Fibroblast of villous mesenchyme (primary cell): ENCODE measurements at places on chromosomes 16 and 17. TPM values are rescaled to one million over a fixed set of nuclear protein-coding genes. Genes with fewer than 3 reads are reported as not detected.
A peak's percentile ranks its signal among the peaks of the same experiment; 100 is the strongest.

GRCh38 chr16:69566240-69566980 is 644 bp downstream of the NFAT5 start:
- DNase-seq, result peak; percentile 66

The TEKT1 gene
- total RNA-seq, result not detected in 2 replicates

The MYH8 gene
- not detected in 2 replicates for total RNA-seq

The CPNE7 gene
- total RNA-seq, result 9.5 and 10.0 TPM in 2 replicates

GRCh38 chr16:85594273-85594977 is 18.7 kb upstream of the GSE1 start:
- no peak for DNase-seq

- DNase-seq, result peak; percentile 92
Measured at GRCh38 chr17:57948555-57949420, 6.4 kb downstream of the CUEDC1 start.

The MPV17L gene
- 0.64 and 1.3 TPM in 2 replicates for total RNA-seq

GRCh38 chr17:76752006-76752405 is 14.1 kb downstream of the MFSD11 start:
- no peak for DNase-seq

DNA sequence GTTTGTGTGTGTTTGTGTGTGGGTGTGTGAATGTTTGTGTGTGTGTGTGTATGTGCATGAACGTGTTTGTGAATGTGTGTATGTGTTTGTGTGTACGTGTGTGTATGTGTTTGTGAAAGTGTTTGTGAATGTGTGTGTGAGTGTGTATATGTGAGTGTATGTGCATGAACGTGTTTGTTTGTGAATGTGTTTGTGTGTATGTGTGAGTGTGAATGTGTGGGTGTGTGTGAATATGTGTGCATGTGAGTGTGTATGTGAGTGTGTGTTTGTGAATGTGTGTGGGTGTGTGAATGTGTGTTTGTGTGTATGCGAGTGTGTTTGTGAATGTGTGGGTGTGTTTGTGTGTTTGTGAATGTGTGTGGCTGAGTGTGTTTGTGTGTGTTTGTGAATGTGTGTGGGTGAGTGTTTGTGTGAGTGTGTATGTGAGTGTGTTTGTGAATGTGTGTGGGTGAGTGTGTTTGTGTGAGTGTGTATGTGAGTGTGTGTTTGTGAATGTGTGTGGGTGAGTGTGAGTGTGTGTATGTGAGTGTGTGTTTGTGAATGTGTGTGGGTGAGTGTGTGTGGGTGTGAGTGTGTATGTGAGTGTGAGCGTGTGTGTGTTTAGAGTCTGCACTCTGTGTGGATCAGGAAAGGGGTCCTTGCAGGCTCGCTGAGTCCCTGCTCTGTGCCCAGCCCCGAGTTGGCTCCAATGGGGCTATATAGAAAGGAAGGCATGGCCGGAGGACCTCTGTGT is 890 bp upstream of the CD300A start:
- DNase-seq, result no peak

DNA sequence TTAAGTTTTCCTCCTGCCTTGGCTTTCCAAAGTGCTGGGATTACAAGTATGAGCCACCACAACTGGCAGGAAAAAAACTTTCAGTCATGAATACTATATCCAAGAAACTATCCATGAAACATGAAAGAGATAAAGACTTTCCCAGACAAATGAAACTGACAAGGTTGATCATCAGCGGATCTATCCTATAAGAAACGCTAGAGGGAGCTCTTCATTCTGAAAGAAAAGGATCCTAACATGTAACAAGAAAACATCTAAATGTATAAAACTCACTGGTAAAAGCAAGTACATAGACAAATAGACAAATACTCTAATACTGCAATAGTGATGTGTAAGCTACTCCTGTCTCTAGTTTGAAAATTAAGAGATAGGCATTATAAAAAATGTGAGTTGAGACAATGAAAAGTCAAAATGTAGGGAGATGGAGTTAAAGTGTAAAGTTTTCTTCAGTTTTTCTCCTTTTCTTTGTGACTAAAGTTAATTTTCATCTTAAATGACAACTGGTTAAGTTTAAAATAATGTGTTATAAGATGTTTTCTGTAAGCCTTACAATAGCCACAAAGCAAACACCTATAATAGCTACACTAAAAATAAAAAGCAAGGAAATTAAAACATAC is 79.6 kb upstream of the TEKT1 start:
- peak; percentile 51 for DNase-seq

The CLEC19A gene
- not detected in 2 replicates for total RNA-seq

The NLRC3 gene
- not detected in 2 replicates for total RNA-seq

The ZNF423 gene
- 0.32 and 0.43 TPM in 2 replicates for total RNA-seq

- DNase-seq, result no peak
Measured at GRCh38 chr16:7037495-7037894, 295.1 kb upstream of the RBFOX1 start.

GRCh38 chr17:10616502-10617119 is 40.5 kb downstream of the MYH3 start:
- peak; percentile 65 for DNase-seq

DNA sequence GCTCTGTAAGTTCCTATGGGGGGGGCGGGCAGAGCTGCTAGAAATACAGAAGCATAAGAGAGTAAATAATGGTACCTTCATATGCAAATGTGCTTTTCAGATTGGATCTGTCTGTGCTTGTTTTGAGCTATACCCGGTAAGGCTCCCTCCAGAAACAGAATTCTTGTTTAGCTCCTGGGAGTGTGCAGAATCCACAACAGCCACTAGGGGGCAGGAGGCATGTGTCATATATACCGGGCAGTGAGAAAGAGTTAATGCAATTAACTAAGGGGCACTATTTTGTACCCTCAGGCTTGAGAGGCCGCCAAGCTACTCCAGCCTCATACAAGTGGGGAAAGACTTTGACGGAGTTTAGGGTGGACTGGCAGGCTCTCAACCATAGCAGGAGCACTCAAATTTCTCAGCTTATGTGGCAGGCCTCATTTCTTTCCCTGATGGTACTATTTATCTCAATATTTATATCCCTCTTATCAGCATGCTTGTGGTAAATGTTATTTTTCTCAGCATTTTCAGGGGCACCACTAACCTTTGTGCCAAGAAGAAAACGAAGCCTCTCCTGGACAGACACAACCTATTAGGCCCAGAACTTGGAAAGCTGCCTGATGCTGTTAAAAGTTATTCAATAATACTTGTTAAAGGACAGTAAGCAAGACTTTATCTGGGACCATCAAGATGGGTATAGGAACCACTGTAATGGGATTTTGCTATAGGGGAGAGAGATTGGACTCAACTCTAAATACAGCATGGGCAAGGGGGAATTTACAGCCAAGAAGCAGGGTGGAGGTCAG is 10.7 kb upstream of the CENPV start:
- peak; percentile 80 for DNase-seq

The HSD17B1 gene
- 3.5 and 11.9 TPM in 2 replicates for total RNA-seq

DNA sequence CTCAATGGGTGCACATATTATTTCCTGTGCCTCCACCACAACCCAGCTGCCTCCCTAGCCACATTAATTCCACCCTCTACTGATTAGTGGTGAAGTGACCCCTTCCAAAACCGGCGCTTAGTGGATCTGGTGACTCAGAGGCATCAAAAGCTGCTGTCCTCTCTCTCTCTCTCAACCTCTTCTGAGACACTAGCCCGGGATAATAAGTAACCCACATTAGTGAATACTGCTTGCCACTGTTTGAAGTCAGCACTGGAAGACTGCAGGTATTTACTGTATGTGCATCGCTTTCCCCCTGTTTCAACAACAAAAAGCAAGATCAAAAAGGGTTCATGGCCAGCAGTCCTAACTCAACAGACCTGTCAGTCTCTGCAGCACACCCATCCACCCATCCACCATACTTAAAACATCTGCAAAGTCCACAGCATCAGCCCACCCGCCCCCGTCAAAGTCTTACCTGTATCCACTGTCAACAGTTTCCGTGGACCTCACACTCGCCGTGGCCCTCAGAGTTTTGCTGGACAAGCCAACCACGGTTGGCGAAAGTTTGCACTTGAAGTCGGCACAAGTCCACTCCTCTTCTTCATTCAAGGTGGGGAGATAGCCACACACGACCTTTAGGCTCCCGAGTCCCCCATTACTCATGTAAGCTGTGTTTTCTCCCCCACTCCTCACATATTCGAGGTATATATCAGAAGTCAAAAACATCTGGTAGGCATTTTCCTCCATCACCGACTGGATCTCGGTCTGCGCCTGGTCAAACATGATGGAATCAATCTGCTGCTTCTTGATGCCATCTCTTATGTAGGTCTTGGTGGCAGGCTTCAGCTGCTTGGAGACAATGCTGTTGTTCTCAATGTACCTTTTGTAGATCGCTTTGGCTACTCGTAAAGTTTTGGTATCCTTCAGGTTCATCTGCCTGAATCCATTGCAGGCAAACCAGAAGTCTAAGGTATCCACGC is 3.8 kb downstream of the AXIN2 start:
- no peak for DNase-seq

GRCh38 chr16:56972403-56973293 is 10.9 kb downstream of the CETP start:
- DNase-seq, result no peak

DNA sequence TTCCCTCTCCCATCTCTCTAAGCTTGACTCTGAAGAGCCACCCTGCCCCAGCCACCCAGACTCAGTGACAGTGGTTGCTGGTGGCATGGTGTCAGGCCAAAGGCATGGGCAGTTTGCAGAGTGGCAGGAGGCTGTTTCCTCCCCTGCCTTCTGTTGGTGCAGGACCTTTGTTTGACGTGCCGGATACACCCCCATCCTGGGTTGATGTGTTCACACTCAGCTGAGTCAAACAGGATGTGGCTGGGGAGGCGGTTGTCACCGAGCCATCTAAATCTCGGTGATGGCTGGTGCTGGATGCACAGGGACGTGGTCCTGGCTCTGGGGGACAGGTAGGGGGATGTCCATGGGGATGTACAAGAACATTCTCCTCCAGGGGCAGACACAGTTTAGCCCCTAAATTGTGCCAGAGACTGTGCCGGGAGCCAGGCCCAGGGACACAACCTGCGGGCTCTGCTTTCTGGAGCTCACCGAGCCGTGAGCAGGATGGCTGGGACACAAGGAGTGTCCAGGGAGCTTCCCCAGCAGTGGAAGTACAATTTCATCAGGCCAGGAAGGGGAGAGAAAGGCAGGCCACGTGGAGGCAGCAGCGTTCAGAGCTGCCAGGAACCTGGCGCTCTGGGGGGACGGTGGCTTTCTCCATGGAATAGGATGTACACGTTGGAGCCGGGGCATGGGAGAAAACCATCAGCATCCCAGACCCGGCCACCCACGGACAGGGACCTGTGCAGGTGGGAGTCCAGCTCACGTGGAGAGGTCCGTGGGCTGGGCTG is 264.2 kb downstream of the SEC14L1 start:
- DNase-seq, result no peak

The TOP2A gene
- 39.9 and 105 TPM in 2 replicates for total RNA-seq

DNA sequence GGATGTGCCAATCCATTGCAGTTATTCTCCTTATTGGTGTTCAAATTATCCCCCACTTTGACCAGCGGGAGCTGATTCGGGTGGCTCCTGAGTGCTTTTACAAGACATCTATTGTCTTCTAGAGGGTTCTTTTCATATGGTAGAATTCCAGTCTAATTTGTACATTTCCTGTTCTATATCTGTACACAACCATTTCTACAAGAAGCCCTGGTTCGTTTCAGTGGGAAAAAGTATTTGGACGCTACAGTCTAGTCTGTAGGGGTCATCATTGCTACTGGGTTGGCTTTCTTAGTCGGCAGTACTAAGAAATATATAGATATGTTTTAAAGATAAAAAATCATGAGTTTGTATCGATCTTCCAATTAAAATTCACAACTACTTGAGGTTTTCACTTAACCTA is 262.6 kb downstream of the MAP2K6 start:
- no peak for DNase-seq

DNA sequence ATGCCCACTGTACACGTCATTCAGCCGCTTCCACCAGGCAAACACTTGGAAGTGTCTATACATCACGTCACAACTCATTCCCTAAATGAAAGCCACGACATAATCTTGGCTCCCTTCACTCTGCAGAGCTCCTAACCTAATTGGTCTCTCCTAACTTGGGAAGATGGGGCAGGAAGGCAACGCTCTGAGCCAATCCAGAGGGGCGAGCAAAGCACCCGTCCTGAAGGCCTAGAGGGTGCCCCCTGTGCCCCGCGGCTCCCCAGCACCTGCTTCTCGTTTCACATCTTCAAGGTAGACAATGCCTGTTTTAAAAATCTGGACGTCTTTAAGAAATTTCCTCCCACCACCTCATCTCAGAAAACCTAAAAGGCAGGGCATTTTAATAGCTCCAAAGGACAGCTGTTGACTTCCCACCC is 1.0 kb downstream of the CSNK2A2 start:
- peak; percentile 14 for DNase-seq

The CDRT15L2 gene
- total RNA-seq, result not detected in 2 replicates

The TRIM72 gene
- not detected in 2 replicates for total RNA-seq

DNA sequence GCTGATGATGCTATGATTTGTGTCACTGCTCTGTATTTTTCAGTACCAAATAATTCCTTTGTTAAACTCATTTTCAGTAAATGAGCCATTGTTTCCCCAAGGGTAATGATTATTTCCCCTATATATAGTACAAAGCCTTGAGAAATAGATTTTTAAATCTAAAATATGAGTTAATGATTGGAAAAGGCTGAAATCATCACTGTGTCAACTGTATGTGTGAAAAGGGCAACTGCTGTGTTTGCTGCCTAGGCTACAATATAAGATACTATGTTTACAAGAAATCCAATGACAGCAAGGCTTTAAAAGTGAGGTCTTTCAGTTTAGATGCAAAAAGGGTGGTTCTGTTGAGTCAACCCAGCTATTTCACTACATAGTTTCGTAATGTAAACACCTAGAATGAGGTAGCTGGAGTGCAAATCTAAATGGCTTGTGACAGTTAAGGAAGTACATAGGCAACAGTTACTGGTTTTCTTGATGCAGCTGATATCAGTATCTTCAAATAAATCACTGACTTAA is 15.3 kb downstream of the NLK start:
- peak; percentile 77 for DNase-seq

GRCh38 chr17:62092784-62093183 is 27.7 kb upstream of the MED13 start:
- no peak for DNase-seq

DNA sequence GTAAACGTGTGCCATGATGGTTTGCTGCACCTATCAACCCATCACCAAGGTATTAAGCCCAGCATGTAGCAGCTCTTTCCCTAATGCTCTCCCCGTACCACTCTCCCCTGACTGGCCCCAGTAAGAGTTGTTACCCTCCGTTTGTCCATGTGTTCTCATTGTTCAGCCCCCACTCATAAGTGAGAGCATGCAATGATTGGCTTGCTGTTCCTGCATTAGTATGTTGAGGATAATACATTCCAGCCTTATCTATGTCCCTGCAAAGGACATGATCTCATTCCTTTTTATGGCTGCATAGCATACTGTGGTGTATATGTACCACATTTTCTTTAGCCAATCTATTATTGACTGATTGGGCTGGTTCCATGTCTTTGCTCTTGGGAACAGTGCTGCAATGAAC is 1294.9 kb upstream of the CDH8 start:
- DNase-seq, result no peak

DNA sequence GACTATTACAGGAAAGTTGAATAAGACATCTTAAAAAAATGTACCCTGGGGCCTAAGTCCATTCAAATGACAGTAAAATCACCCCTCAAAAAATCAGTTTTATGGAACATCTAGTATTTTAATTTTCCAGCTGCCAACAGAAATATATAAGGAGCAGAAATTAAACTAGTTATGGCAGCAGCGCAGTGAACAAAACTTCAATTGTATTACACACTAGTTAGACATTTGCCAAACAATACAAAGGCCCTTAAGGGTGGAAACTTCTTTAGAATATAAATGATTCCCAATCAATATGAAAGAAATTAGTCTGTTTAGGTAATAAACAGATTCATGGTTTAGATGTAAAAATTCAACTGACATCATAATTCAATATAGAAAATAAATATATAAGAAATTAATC is 18.1 kb upstream of the RFFL start:
- DNase-seq, result no peak
